ENCODE measurements at places on chromosomes 6 and 20. TPM values are rescaled to one million over a fixed set of nuclear protein-coding genes. Genes with fewer than 3 reads are reported as not detected.

Gene ETV7
- 2.4 TPM for total RNA-seq

- peak; percentile 44 for DNase-seq
Measured at GRCh38 chr20:23627501-23627900, 10.3 kb downstream of the CST3 start.

Gene LTB
- 0.52 TPM for total RNA-seq

GRCh38 chr6:128963561-128963960 is 80.6 kb downstream of the LAMA2 start:
- DNase-seq, result peak; percentile 41
